ENCODE measurements at places on chromosomes 4 and X.

DNA sequence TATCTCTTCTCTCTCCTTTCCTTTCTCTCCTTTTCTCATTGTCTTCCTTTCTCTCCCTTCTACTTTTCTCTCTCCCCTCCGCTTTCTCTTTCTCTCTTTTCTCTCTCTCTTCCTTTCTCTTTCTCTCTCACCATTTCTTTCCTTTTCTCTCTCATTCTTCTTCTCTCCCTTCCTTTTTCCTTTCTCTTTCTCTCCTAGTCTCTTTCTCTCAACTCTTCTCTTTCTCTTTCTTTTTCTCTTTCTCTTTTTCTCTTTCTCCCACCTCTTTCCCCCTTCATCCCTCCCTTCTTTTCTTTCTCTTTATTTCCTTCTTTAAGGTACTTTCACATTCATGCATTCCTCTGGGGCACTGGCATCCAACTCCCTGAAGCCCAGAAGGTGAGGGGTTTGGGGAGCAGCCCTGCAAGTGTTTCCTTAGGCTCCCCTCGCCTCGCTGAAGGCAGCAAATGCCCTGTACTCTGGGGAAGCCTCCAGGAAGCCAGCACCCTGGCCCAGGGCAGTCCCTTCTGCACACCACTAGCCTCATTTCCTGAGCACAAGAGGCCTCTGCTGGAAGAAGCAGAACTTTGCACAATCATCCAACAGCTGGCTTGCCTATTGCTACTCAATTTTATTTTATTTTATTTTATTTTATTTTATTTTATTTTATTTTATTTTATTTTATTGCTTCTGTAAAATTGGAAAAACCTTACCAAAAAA is 124.2 kb downstream of the NFKB1 start:
- DNase-seq = peak; percentile 73

DNA sequence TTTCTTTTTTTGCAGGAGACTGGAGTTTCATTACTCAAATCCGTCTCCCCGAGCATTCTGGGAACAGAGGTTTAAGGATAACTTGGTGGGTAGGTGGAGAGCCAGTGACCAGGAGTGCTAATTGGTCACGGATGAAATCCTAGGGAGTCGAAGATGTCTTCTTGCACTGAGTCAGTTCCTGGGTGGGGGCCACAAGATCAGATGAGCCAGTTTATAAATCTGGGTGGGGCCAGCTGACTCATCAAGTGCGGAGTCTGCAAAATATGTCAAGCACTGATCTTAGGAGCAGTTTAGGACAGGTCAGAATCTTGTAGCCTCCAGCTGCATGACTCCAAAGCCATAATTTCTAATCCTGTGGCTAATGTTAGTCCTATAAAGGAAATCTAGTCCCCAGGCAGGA is 741.3 kb downstream of the PCDH7 start:
- peak; percentile 57 for DNase-seq

DNA sequence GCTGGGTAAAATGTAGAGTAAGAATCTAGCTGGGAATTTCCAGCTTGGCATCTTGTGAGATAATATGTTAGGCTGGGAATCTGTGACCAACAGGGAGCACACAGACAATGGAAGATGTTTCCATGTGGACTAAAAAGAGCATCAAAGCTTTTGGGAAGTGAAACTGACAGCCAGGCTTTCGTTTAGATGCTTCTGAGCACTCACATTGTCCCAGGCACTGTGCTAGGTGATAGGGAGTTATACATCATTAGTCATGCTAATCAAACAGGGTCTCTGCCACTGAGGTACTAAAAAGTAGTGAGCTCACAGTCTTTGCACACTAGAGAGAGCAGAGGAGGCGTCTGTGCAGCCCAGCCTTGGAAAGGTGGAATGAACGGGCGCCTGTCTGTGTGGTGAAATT is 101.9 kb upstream of the SCOC start:
- no peak for DNase-seq

- DNase-seq = no peak
Observed at GRCh38 chr4:94436512-94436911, 15.2 kb upstream of the PDLIM5 start.

DNA sequence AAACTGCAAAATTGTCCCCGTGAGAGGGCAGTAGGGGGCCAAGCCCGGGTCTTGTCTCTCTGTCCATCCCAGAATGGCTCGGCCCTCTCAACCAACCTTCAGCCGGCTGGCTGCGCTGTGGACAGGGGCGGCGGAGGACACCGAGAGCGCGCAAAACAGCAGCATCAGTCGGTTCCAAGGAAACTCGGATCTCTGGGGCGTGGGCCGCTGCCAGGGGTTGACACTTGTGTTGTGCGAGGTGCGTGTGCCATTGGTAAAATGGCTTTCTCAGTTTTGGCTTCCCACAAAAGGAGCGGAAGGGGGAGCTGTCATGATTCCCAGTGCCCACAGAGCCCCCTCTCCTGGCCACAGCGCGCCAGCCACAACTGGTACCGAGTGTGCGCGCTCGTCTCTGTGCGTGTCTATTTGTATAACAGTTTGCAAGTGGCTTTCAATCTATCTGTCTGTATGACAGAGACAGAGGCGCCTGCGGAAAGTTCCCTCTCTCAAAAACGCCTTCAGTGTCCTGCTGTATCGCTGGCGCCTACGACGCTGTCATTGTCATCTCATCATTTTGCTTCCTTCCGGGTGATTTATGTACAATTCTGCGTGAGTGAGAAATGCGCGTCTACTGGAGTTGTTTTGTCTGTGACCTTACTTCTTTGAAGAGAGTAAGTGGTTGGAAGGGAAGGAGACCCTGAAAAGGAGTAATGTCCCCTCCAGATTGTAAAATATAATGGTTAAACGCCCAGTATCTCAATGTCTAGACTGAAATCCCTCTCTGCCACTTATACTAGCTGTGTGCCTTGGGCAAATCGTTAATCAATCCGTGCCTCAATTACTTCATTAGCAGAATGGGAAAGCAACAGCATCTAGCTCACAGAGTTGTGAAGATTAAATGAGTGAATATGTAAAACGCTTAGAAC is 1.8 kb downstream of the DKK2 start:
- DNase-seq = peak; percentile 52

DNA sequence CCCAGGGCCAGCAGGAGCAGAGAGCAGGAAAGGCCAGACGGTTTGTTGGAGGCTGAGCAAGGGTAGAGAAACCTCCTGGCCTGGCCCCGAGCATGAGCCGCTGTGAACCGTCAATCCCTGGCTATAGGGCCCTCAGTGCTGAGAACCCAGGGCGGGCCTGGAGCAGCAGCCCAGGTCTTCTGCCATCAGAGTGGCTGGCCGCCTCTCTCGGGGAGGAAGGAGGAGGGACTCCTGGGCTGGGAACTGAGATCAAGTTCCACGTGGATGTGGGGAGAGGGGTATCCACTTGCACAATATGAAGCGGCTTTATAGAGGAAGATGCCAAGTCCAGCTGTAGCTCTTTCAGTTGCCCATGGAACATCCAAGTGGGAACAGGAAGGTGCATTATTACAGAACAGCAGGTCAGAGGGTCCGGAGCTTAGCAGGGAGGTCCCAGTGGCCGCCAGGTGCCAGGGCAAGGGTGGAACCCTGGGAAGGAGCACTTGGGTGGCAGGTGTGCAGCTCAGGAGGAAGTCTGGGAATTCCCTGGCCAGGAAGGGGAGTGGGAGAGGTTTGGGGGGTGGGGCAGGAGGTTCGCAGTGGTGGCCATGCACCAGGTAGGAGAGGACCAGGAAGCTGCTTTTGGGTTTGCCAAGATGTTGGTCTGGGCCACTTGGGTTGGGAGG is 31.7 kb upstream of the CRMP1 start:
- DNase-seq = no peak

- DNase-seq = no peak
Observed at GRCh38 chr4:5773271-5773555, 62.2 kb downstream of the EVC start.

DNA sequence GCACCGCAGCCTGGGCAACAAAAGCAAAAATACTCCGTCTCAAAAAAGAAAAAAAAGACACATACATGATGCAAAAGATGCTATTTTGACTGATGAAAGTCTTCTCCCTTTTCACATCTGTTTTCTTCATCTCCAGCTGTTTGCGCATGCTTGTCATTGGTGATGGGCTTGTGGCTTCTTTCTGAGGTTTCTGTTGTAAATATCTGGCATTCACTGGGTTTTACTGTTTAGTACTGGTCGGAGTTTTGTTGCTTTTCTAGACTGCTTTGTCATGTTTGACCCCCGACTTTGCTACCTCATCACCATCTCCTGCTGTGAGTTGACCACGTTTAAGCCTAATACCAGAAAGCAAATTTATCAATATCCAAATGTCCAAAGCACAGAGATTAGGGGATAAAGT is 34.4 kb downstream of the PTCHD1 start:
- no peak for DNase-seq

- no peak for DNase-seq
Observed at GRCh38 chr4:38785901-38786402, 3.2 kb upstream of the TLR10 start.

DNA sequence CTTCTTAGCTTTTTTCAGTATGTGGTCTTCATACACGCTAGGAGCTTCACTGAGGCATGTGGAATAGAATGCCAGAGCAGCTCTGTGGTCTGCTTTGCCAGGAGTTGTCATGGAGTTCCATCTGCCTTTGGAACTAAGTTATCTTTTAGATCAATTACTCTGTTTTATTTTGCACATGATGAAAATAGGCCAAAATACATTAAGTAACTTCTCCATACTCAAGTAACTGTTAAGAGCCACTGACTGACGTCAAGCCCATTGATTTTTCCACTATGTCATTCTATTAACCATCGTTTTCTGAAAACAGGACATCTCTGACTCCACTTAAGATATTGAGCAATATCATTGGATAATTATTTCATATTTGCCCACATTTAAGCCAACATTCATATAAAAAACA is 415.1 kb upstream of the MAD2L1 start:
- no peak for DNase-seq

- peak; percentile 11 for DNase-seq
Observed at GRCh38 chrX:21725496-21725895, 32.4 kb downstream of the SMPX start.

DNA sequence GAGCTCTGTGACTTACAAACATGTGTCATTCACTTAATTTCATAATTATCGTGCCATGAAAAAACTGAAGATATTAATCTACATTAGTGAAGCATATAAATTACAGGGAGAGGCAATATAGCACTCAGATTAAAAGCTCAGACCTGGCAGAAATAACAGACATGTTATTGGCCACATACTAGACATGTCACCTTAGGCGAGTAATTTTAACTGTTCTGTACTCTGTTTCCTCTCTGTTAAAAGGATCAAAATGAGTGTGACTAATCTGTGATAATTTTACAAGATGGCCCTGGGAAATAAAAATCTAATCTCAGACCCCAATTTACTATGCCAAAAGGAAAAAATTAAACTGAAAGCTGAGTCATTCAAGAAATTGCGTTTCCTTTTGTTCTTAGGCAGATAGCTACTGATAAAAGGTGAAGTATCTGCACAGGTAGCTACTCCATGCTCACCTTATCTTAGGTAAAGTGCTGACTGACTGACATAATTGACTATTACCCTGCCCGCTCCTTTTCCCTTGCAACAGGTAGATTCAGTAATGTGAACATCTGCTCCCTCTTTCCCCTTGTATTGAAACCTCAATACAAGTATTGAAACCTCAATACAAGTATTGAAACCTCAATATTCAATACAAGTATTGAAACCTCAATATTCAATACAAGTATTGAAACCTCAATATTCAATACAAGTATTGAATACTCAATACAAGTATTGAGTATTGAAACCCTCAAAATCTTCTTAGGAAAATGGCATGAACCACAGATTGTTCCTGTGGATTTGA is 33.2 kb downstream of the RELL1 start:
- no peak for DNase-seq

DNA sequence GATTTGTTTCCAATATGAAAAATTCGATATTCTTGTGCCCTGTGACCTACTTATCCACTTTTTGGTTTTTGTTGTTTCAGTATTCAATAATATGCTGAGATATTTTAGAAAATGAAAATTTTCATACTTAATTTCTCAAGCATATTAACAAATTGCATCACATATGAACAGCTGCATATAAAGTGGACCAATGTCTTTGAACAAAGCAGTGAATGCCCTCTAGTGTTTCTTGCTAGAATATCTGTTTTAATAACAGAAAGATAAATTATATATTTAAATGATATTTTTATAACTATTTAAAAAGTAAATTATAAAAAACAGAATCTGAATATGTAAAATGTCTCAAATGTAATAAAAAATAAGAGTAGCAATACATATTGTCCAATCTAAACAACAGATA is 31.7 kb upstream of the INTU start:
- DNase-seq = peak; percentile 1

DNA sequence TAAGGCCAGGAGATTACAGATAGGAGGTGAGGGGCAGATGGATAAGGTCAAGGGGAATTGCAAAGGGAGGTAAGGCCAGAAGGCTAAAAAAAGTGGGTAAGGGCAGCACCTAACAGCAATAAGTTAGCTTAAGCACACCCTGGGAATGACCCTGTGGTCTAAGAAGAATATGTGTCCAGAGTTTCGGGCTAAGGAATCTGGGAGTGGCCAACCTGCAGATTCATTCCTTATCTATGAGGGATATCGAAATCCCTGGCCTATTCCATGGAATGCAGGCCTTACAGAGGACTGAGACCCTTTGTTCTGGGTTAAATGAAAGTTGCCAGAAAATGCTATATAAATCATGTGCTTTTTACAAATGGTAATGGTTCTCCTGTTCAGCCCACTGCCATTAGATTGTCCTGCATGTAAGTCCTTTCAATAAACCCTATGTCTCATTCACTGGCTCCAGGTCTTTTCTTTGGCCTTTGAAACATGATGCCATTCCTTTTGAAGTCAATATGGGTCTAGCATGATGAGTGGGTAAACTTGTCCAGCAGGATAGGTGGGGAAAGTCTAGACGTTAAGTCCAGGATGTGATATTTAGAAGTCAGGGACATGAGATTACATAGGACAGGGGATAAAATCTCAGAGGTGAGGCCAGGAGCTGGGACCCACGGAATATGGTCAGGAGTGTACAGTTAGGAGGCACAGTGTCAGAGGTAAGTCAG is 226.2 kb downstream of the TACR3 start:
- DNase-seq = no peak

GRCh38 chr4:144213371-144213770 is 72.9 kb upstream of the GYPA start:
- DNase-seq = no peak

DNA sequence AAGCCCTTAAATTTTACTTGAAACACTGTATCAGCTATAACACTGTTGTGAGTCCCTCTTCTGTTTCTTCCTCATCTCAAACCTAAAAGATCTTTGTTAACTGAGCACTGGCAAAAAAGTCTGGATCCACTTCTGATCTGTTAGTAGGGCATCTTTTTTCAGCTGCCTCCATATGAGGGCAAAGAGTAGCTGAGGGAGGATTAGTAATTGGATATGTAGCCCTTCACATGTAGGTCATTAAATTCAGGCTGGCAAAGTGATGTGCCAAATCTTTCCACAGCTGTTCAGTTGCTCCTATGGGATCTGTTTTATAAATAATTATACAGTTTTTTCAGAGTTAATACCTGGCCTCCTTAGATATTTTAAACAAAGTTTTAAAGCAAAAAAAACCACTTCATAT is 1.1 kb upstream of the TRMT10A start:
- DNase-seq = no peak

DNA sequence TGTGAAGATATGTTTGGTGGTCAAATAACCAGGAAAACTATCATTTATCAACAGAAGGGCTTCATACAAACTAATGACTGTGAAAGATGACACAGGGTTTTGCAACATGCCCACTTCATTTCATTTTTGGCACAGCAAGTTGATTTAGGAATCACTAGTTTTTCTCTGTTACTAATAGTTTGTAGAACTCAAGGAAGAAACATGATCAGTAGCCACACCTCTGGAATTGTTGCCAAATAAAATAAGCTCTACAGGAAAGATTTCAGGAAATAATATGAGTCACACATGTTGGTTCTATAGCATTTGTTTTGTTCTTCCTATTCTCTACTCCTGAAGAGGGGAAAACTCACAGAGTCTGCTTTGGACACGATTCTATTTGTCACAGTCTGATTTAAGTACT is 255.4 kb downstream of the TLL1 start:
- peak; percentile 15 for DNase-seq

GRCh38 chrX:139738581-139738980 is 30.6 kb upstream of the MCF2 start:
- DNase-seq = peak; percentile 42

Data from foreskin fibroblast (primary cell).